ENCODE measurements at places on chromosomes 2 and 18. TPM values are rescaled to one million over a fixed set of nuclear protein-coding genes. Genes with fewer than 3 reads are reported as not detected.
A peak's percentile ranks its signal among the peaks of the same experiment; 100 is the strongest.

GRCh38 chr2:111618226-111618977, 265.6 kb downstream of the ANAPC1 start:
- no peak for DNase-seq

Gene NOSTRIN
- 0.69 TPM for total RNA-seq

DNA sequence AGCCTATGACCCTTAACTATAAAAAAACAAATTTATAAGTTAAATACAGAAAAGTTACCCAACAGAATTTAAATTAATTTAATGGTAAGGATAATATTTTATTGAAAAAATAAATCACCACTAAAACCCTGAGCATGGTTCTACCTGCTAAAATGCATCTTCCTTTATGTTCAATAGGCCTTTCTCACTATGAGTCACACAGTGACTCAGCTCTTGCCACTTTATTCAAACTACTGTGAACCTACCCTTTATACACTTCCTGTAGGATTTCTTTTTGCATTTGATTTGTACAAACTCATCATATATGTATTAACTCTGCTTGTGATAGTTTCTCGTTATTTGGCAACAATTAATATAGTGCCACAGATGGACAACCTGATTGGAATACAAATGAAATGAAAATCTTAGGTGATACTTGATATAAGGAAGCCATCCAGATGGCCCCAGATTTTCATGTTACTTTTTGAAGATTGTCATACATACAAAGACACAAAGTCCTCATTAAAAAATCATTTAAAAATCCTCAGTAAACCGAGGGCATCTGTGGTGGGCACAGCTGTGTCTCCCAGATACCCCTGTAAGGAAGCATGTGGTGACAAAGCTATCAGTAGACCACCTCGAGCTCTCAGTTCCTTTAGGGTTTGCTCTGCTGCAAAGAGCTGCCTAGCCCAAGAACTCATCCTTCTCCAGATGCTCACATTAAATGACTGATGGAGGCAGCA, 55.2 kb upstream of the COBLL1 start:
- DNase-seq: peak; percentile 86

GRCh38 chr2:238974501-238975166, 126.7 kb downstream of the TWIST2 start:
- peak; percentile 83 for DNase-seq

GRCh38 chr18:64994370-64994769, 756.4 kb upstream of the CDH7 start:
- DNase-seq: no peak

- no peak for DNase-seq
These were observed 65.7 kb downstream of the TMEM18 start for GRCh38 chr2:611519-611918.

Gene POTEJ
- not detected for total RNA-seq

DNA sequence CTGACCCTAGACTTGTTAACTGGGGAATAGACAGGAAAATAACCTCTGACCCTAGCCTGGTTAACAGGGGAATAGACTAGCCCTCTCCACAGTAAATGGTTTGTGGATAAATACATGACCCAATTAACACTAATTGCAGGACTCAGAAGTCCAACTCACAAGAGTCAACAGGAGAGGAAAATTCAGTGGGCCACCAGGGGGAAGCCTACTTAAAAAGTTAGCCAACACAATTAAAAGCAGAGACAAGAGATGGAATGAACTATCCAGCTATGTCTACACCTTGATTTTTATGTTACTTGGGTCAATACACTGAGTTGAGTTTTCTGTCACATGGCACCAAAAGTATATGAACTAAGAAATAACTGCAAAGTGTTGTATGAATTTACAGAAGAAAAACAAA, 158.8 kb upstream of the SLC39A10 start:
- peak; percentile 59 for DNase-seq

Gene TUBB8B
- not detected for total RNA-seq

Gene HAAO
- total RNA-seq: not detected

DNA sequence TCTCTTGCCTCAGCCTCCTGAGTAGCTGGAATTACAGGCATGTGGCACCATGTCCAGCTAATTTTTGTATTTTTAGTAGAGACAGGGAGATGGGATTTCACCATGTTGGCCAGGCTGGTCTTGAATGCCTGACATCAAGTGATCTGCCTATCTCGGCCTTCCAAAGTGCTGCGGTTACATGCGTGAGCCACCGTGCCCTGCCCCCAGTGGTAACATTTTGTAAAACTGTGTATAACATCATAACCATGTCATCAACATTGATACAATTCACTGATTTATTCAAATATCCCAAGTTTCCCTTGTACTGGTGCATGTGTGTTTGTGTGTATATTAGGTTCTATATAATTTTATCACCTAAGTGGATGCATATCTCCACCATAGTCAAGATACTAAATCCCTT, 70.0 kb downstream of the PDCL3 start:
- no peak for DNase-seq

Gene UGT1A5
- not detected for total RNA-seq

All from PC-3 (cell line).